ENCODE measurements at places on chromosomes 6 and 20. TPM values are rescaled to one million over a fixed set of nuclear protein-coding genes. Genes with fewer than 3 reads are reported as not detected.

Gene RSPH9
- not detected for total RNA-seq

Gene CRNKL1
- 17.8 TPM for total RNA-seq

Gene DPPA5
- not detected for total RNA-seq

DNA sequence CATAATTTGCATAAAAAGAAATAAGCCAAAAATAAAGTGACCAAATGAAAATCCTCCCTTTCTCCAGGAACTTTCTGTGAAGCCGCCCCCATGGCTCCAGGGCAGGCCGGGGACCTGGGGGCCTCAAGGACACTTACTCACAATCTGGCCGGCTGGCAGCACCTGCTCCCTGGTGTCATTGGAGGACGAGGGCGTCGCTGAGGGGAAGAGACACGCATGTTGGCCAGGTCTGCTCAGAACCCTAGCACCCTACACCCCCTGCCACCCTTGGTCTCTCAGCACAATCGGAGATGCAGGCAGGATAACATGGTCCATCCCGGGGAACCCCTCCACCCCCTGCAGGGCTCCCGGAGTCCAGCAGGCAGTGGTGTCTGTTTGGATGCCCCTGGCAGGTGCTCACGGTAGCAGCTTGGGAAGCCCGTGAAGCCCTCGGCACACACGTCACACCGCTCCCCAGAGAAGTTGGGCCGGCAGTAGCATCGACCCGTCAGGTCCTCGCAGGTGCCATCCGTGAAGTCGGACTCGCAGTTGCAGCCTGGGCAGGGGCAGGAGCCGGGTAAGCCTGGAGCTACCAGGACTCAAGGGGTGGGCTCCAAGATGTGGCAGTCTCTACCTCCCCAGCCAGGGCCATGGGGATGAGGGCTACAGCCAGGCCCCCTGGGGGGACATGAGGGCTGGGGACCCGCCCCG lies 21.3 kb downstream of the LAMA5 start:
- H3K4me3 ChIP-seq, result no peak overlapping the region
- DNase-seq, result no peak
- H3K27ac ChIP-seq, result no peak overlapping the region
- no peaks in the 10 kb centered on the region for H3K36me3 ChIP-seq
- H3K27me3 ChIP-seq, result peaks cover 5% of the 10 kb centered on the region

DNA sequence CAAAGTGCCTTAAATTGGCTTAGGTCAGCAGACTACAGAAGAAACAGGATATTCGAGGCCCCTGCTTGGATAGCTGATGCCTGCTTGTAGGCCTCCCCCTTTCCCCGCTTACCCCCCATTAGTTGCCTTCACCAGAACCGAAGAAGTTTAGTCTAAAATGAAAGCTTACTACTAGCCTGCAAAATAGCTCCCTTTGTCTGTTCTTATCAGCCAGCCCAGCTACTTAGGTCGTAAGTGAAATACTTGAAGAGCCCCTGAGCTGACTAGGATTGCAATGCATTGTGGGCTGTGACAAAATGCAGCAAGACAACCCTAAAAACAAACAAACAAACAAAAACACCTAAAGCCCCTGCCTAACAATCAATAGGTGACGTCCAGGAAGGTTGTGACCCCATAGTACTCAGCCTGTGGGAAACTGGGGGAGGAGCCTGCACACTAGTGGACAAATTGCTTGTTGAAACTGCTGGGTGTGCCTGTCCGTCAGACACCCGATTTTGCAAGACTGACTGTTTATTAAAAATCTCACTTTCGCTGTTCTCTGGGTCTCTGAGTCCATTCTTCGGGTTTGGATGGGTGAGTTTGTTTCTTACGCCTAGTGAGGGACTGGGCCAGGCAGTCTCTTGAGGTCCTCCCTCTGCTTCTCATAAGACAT lies 105.0 kb upstream of the DUSP22 start:
- no peaks in the 10 kb centered on the region for H3K27me3 ChIP-seq
- H3K4me1 ChIP-seq, result peaks cover 48% of the 10 kb centered on the region
- H3K4me3 ChIP-seq, result no peak overlapping the region

DNA sequence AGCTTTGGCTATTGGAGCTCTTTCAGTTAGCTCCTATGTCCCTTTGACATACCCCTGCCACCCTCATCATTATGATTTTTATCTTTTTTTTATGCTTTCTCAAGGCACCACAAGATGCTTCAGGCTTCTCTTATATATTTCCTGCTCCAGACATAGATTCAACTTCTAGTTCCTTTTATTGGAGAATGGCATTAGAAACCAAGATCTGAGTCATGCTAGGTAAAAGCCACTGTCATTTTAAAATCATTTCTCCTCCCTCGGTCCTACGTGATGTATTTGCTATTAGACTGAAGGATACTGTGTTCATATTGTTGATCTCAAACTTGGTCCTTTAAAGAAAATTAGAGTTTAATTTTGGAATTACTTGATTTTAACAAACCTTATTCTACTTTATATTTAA lies 8.3 kb downstream of the TENT5A start:
- H3K27ac ChIP-seq, result no peak overlapping the region
- H3K27me3 ChIP-seq, result peaks cover 4% of the 10 kb centered on the region
- H3K36me3 ChIP-seq, result peaks cover 1% of the 10 kb centered on the region
- no peak for DNase-seq

DNA sequence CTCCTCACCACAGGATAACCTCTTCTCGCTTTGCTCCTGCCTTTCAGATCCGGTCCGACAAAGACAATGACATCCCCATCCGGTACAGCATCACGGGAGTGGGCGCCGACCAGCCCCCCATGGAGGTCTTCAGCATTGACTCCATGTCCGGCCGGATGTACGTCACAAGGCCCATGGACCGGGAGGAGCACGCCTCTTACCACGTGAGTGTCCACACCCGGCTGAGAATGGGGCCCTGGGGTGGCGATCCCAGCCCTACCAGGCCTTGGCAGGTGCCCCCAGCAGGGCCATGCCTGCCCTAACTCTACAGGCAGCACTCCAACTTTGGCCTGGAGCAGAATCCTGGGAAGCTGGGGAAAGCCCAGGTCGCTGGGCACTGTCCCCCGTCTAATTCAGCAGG lies 221.1 kb downstream of the TAF4 start:
- H3K27ac ChIP-seq, result no peak overlapping the region
- no peaks in the 10 kb centered on the region for H3K36me3 ChIP-seq
- no peaks in the 10 kb centered on the region for H3K4me1 ChIP-seq
